ENCODE measurements at places on chromosomes 11 and 22.

- no peak for DNase-seq
Measured at GRCh38 chr11:91966368-91966767, 258.2 kb upstream of the FAT3 start.

DNA sequence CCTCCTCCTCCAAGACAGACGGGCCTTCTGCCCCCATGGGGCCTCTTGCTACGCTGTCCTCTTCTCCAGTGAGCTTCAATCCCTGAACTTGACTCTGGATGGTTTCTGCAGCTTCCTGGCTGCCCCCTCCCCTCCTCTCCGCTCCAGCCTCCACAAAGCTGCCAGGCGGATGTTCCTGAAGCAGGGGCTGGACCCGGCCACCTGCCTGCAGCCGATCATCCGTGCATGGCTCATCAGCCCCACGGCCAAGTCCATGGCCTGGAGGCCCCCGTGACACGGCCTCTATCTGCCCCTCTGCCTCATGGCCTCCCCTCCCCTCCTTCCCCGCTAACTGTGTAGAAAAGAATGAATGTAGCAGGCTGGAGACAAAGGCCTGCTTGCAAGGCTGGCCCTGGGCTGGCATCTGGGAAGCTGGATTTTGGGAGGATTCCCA is 6.8 kb upstream of the SUN2 start:
- no peak for DNase-seq

- DNase-seq = no peak
Measured at GRCh38 chr22:46136486-46137217, 13.7 kb upstream of the PPARA start.

GRCh38 chr11:73330569-73331093 is 22.6 kb downstream of the ARHGEF17 start:
- DNase-seq = peak; percentile 76

DNA sequence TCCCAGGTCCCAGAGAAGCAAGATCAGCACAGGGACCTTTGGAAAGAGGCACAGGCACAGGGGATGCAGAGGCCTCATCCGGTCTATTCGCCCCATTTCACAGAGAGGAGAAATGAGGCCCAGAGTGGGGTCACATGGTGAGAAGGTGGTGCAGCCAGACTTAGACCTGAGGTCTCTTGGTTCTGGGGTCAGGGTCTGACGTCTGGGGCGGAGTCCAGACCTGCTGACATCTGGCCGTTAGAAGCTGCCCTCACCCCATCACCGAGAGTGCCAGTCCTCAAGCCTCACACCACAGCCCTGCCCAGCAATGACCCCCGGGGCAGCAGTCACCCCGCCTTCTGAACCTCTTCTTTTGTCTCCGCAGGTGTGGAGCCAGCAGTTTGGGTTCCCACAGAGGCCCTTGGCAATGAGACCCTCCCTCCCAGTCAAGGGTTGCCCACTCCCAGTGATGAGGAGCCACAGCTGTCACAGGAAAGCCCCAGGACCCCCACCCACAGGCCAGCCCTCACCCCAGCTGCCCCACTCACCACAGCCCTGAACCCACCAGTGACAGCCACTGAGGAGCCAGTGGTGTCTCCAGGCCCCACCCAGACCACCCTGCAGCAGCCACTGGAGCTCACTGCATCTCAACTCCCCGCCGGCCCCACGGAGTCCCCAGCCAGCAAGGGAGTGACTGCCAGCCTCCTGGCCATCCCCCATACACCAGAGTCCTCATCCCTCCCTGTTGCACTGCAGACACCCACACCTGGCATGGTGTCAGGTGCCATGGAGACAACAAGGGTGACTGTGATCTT is 62.4 kb downstream of the OTOG start:
- DNase-seq = no peak

GRCh38 chr11:130472434-130472961 is 24.1 kb downstream of the ADAMTS15 start:
- no peak for DNase-seq

GRCh38 chr11:442611-443081 is 835 bp upstream of the ANO9 start:
- no peak for DNase-seq

DNA sequence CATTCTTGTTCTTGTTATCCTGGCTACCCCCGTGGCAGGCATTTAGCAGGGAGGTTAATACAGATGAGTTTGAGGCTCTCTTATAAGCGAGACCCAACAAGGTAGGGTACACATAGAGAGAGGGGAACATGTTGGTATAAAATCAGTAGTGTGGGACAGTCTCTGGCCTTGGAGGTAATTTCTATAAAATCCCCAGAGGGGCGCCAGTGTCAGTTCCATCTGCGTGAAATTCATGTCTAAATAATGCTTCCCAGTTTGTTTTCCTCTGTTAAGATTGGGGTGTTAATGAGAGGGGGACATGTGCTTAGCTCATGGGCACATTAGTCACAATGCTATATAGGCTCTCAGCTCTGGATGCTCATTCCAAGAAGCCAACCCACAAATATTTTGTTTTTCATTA is 150.7 kb downstream of the MYO18B start:
- DNase-seq = no peak

DNA sequence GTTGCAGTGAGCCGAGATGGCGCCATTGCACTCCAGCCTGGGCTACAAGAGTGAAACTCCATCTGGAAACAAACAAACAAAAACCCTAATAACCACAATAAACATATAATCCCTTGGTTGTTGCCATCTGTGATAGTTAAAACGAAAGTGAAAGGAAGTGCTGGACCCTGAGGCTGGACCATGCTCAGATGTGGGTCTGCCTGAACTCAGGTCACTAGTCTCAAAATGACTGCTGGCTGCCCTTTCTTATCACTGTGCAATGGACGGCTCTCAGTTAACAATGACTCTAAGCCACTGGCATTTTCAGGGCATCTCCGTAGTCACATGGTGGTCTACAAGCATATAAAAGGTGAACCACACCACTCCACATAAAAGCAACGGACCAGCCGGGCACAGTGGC is 48.2 kb upstream of the FTH1 start:
- DNase-seq = no peak

DNA sequence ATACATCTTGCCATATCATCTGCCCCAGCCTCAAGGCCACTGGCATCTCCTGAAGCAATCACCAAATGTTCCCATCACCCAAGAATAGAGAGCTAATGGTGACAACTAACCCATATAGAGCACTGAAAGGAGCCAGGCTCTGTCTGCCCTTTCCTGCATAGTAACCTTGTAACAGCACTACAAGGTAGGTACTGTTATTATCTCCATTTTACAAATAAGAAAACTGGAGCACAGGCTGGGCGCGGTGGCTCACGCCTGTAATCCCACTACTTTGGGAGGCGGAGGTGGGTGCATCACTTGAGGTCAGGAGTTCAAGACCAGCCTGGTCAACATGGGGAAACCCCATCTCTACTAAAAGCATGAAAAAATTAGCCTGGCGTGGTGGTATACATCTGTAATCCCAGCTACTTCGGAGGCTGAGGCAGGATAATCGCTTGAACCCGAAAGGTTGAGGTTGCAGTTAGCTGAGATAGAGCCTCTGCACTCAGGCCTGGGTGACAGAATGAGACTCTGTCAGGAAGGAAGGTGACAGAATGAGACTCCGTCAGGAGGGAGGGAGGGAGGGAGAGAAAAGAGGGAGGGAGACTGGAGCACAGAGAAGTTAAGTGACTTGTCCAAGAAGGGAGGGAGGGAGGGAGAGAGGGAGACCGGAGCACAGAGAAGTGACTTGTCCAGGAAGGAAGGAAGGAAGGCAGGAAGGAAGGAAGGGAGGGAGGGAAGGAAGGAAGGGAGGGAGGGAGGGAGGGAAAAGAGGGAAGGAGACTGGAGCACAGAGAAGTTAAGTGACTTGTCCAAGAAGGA is 2.2 kb downstream of the SLC35F2 start:
- no peak for DNase-seq

DNA sequence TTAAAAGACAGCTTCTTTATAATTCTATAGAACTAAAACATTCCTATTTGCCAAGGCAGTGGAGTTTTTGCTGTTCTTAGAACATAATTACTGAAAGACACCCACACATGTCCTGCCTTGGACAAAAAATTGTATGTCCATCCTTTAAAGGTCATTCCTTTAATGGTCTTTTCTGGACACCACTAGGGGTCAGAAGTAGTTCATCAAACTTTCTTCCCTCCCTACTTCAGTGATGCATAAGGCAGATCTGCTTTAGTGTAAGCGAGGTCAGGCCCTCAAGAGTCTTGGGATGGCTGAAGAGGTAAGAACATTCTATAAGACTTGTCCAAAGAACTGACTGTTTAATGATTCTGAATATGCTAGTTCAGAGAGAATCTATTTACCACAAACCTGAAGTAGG is 4.3 kb upstream of the OR51V1 start:
- DNase-seq = peak; percentile 91
